ENCODE measurements at places on chromosomes 1 and 21. TPM values are rescaled to one million over a fixed set of nuclear protein-coding genes. Genes with fewer than 3 reads are reported as not detected.

The OR2L2 gene
- total RNA-seq, result 0.53 TPM

The FCRL2 gene
- 0.31 TPM for total RNA-seq

The MTFR1L gene
- 65.4 TPM for total RNA-seq

The TMEM82 gene
- total RNA-seq, result not detected

The OR10J1 gene
- total RNA-seq, result not detected

The HNRNPCL4 gene
- not detected for total RNA-seq

The GART gene
- 63.0 TPM for total RNA-seq

The OR2T1 gene
- not detected for total RNA-seq

The RHD gene
- 0.27 TPM for total RNA-seq

The BCAN gene
- 0.27 TPM for total RNA-seq

The GABPA gene
- 32.7 TPM for total RNA-seq

The SIKE1 gene
- total RNA-seq, result 35.4 TPM

The ADCY10 gene
- 0.67 TPM for total RNA-seq

The TBX15 gene
- 12.5 TPM for total RNA-seq

The PTCH2 gene
- total RNA-seq, result 31.2 TPM

The MSH4 gene
- 1.6 TPM for total RNA-seq

The SPTA1 gene
- total RNA-seq, result 3.8 TPM

The RGS13 gene
- total RNA-seq, result 0.22 TPM

The ZNHIT6 gene
- total RNA-seq, result 26.3 TPM
